Hair follicle dermal papilla cell (primary cell): ENCODE measurements at places on chromosomes 16 and 17. TPM values are rescaled to one million over a fixed set of nuclear protein-coding genes. Genes with fewer than 3 reads are reported as not detected.

TBX2 gene
- 2.1 and 2.3 TPM in 2 replicates for total RNA-seq

TOM1L1 gene
- 37.3 and 39.8 TPM in 2 replicates for total RNA-seq

TPSAB1 gene
- total RNA-seq = not detected in 2 replicates

NXPH3 gene
- 0.49 and 0.85 TPM in 2 replicates for total RNA-seq

OR4D1 gene
- total RNA-seq = not detected in 2 replicates

LDAF1 gene
- 50.6 and 55.0 TPM in 2 replicates for total RNA-seq

TAOK2 gene
- total RNA-seq = 61.0 and 61.7 TPM in 2 replicates

CACNA1H gene
- under 0.01 TPM in 2 replicates for total RNA-seq

PERCC1 gene
- total RNA-seq = not detected in 2 replicates

SLC47A2 gene
- total RNA-seq = 0.36 and 0.97 TPM in 2 replicates

SLC2A4 gene
- total RNA-seq = under 0.01 and 0.12 TPM in 2 replicates

FN3K gene
- total RNA-seq = 1.8 and 2.4 TPM in 2 replicates

PRKCB gene
- total RNA-seq = under 0.01 TPM in 1 of 2 replicates, not detected in the other

TRAP1 gene
- 56.1 and 61.7 TPM in 2 replicates for total RNA-seq

MILR1 gene
- total RNA-seq = 6.5 and 9.8 TPM in 2 replicates
